ENCODE measurements at places on chromosomes 4 and X. TPM values are rescaled to one million over a fixed set of nuclear protein-coding genes. Genes with fewer than 3 reads are reported as not detected.

DNA sequence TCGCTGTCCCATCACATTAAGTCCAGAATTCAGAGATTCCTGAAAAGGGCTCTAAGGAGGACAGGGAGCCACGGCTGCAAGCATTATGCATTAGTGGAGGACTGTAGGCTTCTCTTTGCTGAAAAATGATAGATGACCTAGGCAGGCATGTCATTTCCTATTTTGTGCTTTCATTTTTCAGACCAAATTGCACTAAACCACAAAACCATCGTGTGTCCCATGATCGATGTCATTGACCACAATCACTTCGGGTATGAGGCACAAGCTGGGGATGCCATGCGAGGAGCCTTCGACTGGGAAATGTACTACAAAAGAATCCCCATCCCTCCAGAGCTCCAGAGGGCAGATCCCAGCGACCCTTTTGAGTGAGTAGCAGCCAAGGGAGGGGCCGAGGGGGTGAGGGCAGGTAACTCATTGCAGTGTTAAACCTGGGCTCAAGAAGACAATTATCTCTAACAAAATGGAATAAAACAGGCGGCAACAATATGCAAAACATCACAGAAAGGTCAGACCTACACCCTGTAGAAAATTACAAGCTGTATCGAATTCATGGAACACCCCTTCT is 355.2 kb upstream of the GALNT7 start:
- DNase-seq = no peak
- H3K27me3 ChIP-seq = no peaks in the 10 kb centered on the region
- H3K4me3 ChIP-seq = no peak overlapping the region
- no peaks in the 10 kb centered on the region for H3K4me1 ChIP-seq

GRCh38 chrX:53018627-53019026 is 30.0 kb upstream of the GPR173 start:
- no peak overlapping the region for H3K4me3 ChIP-seq
- DNase-seq = no peak
- H3K4me1 ChIP-seq = no peaks in the 10 kb centered on the region
- no peak overlapping the region for H3K27ac ChIP-seq
- H3K27me3 ChIP-seq = peaks cover 5% of the 10 kb centered on the region

- H3K36me3 ChIP-seq = peaks cover 1% of the 10 kb centered on the region
- H3K27me3 ChIP-seq = no peaks in the 10 kb centered on the region
- H3K27ac ChIP-seq = peak overlapping the region; percentile 82
- DNase-seq = no peak
- H3K4me1 ChIP-seq = peaks cover 30% of the 10 kb centered on the region
- peak overlapping the region; percentile 30 for H3K4me3 ChIP-seq
Measured at GRCh38 chrX:100995469-100995868, 26.0 kb downstream of the ARL13A start.

DNA sequence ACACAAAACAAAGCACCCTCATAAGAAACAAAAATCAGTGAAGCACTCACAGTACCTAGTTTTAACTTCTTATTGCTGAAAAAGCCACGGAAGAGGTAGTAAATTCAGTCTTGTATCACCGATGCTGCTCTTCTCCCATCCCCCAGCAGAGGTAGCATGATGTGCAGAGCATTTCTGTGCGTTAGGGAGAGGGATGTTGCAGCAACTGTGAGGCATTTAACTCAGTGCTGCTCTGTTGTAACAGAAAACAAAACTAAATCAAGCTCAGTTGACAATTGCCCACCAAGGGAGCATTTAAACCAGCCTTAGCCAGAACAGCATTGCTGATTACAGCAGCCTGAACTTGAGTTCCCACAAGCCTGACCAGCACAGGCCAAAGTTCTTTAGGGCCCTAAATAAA is 1279.7 kb upstream of the ADGRL3 start:
- DNase-seq = no peak
- no peaks in the 10 kb centered on the region for H3K36me3 ChIP-seq
- H3K27me3 ChIP-seq = no peaks in the 10 kb centered on the region
- H3K4me3 ChIP-seq = no peak overlapping the region
- no peak overlapping the region for H3K27ac ChIP-seq

GRCh38 chr4:914531-914930 is 17.6 kb downstream of the GAK start:
- no peaks in the 10 kb centered on the region for H3K27me3 ChIP-seq
- peaks cover 22% of the 10 kb centered on the region for H3K36me3 ChIP-seq
- no peak overlapping the region for H3K4me3 ChIP-seq
- no peak for DNase-seq
- peaks cover 27% of the 10 kb centered on the region for H3K4me1 ChIP-seq

- H3K27me3 ChIP-seq = peaks cover 8% of the 10 kb centered on the region
- H3K27ac ChIP-seq = no peak overlapping the region
- no peaks in the 10 kb centered on the region for H3K36me3 ChIP-seq
- H3K4me1 ChIP-seq = no peaks in the 10 kb centered on the region
- H3K4me3 ChIP-seq = no peak overlapping the region
Measured at GRCh38 chr4:82256718-82257117, 117.1 kb downstream of the HNRNPD start.

GRCh38 chr4:98556451-98556850 is 102.0 kb downstream of the TSPAN5 start:
- DNase-seq = no peak
- no peak overlapping the region for H3K27ac ChIP-seq
- H3K36me3 ChIP-seq = peaks cover 16% of the 10 kb centered on the region
- peaks cover 20% of the 10 kb centered on the region for H3K4me1 ChIP-seq
- H3K27me3 ChIP-seq = no peaks in the 10 kb centered on the region

GRCh38 chr4:66688674-66689073 is 856.6 kb downstream of the CENPC start:
- H3K27ac ChIP-seq = no peak overlapping the region
- no peak for DNase-seq
- H3K4me3 ChIP-seq = no peak overlapping the region
- H3K27me3 ChIP-seq = no peaks in the 10 kb centered on the region
- H3K4me1 ChIP-seq = no peaks in the 10 kb centered on the region

DNA sequence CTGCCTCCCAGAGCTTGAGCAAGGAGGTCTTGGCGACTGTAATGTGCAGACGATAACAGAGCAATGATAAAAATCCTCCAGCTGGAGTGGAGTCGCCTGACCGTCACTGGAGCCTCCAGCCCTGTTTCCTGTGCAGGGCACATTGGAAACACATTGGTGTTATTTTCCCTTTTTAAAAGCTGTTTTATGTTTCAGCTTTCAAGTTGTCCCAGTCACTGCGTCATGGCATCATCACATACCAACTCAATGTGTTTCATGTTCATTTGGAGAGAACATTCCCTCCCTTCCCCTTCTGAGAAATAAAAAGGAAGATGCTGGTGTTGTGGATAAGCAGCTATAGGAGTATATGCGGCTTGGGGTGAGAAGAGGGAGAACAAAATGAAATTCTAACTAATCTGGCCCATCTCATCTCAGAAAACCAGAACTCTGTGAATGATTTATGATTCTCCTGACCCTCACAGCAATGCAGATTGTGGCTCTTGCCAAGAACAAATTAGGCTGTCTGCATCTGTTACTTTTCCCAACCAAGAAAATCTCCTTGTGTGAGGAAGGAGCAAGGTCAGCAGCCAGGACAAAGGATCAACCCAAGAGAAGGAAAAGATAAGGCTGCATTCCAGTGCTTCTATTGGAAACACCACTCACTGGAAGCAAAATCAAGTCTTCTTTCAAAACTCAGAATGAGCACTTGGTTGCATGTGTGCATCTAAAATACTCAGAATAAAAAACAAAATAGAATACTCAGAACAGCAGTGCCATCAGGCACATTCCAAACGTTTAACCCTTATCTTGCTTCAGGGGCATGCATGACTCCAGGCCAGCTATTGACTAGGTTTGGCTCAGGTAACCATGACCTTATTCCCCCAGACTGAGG is 134.4 kb downstream of the RASL11B start:
- H3K27me3 ChIP-seq = no peaks in the 10 kb centered on the region
- no peak overlapping the region for H3K27ac ChIP-seq
- no peaks in the 10 kb centered on the region for H3K4me1 ChIP-seq
- DNase-seq = no peak
- no peaks in the 10 kb centered on the region for H3K36me3 ChIP-seq

GRCh38 chrX:17792826-17793225 is 55.5 kb downstream of the SCML1 start:
- no peaks in the 10 kb centered on the region for H3K4me1 ChIP-seq
- H3K36me3 ChIP-seq = no peaks in the 10 kb centered on the region
- no peak overlapping the region for H3K27ac ChIP-seq
- H3K27me3 ChIP-seq = no peaks in the 10 kb centered on the region

DNA sequence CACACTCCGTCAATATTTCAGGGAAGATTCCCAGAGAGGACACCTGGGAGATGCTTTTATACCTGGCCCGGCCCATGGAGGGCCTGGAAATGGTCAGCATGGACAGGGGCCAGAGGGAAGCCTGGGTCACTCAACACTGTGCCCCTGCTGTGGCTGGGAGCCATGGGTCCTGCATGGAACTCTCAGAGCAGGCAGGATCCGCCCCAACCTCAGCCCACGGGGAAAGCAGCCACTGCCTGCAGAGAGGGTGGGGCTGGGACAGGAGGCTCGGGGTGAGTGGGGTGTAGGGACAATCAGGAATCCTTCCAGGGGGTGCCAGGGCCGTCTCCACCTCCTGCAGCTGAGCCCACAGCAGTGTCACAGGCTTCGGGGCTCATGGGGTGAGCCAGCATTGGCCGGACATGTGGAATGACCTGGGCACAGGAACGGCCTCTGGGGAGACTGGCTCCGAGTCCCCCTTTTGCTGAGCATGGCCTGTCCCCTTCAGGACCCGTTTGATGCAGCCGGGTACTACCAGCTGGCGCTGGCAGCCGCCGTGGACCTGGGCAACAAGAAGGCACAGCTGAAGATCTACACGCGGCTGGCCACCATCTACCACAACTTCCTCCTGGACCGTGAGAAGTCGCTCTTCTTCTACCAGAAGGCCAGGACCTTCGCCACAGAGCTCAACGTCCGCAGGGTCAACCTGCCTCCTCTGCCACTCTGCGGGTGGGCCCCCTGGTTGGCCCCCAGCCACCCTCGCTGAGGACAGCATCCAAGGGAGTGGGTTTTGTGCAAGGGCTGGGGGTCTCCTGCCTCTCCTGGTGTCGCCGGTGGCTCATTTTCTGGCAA is 29.1 kb upstream of the HTRA3 start:
- no peaks in the 10 kb centered on the region for H3K4me1 ChIP-seq
- H3K4me3 ChIP-seq = no peak overlapping the region
- H3K36me3 ChIP-seq = peaks cover 9% of the 10 kb centered on the region
- DNase-seq = no peak
- no peak overlapping the region for H3K27ac ChIP-seq

DNA sequence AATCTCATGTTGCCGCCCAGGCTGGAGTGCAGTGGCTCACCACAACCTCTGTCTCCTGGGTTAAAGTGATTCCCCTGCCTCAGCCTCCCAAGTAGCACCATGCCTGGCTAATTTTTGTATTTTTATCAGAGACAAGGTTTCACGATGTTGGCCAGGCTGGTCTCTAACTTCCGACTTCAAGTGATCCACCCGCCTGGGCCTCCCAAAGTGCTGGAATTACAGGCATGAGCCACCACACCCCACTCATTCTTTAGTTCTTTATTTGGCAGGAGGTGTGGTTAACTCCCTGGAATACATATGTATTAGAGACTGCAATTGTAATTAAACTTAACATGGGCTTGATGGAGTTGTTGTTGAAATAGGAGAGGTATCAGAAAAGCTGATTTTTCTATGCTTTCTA is 1396.9 kb upstream of the IGFBP7 start:
- H3K4me3 ChIP-seq = no peak overlapping the region
- no peaks in the 10 kb centered on the region for H3K36me3 ChIP-seq
- no peak overlapping the region for H3K27ac ChIP-seq
- no peak for DNase-seq
- no peaks in the 10 kb centered on the region for H3K4me1 ChIP-seq

- no peaks in the 10 kb centered on the region for H3K4me1 ChIP-seq
- no peaks in the 10 kb centered on the region for H3K36me3 ChIP-seq
- no peaks in the 10 kb centered on the region for H3K27me3 ChIP-seq
- no peak overlapping the region for H3K27ac ChIP-seq
- no peak overlapping the region for H3K4me3 ChIP-seq
- DNase-seq = no peak
Measured at GRCh38 chr4:41145571-41146078, 68.7 kb downstream of the APBB2 start.

GRCh38 chrX:49079489-49080428 is at the start of gene WDR45:
Gene WDR45 (minus strand): TSS chrX:49079887. CDS start chrX:49078095, 1,792 bp downstream.
- peak within 1 kb of the TSS; percentile 93 for H3K27ac ChIP-seq
- peaks cover 6% of the 10 kb centered on the region for H3K36me3 ChIP-seq
- H3K4me1 ChIP-seq = peaks cover 12% of the 10 kb centered on the region
- H3K27me3 ChIP-seq = no peaks in the 10 kb centered on the region

- peaks cover 9% of the 10 kb centered on the region for H3K36me3 ChIP-seq
- no peak overlapping the region for H3K4me3 ChIP-seq
- no peak overlapping the region for H3K27ac ChIP-seq
- peaks cover 25% of the 10 kb centered on the region for H3K4me1 ChIP-seq
- DNase-seq = no peak
Measured at GRCh38 chr4:113559947-113560346, 201.6 kb downstream of the CAMK2D start.

DNA sequence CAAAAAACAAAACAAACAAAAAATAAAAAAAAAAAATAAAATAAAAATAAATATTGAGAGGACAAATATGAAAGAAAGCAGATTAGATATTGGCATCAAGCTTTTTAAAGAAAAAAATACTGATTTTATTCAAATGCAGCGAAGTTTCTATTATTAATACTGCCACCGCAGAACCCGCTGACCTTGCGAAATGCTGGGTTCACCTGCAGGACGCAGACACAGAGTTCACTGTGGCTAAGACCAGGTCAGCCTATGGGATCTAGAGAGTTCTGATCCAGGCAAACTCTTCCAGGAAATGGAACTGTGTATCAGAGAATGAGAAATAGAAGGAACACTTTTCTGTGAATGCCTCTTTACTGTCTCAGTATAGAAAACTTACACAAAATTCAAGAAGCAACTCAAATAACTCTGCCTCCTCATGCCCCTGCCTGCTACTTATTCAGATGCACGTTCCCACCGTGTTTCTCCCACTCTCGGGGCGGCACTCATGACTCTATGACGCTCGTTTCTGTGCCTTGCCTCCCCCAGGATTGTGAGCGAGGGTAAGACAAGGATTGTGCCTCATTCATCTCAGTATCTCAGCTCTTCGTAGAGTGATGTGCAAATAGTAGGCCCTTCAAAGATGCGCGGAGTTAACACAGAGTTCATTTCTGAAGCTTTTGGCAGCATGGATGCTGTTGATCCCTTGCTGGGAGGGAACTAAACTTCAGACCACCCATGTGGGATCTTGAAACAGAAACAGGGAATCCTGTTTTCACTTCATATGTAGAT is 44.1 kb upstream of the TLR3 start:
- no peak overlapping the region for H3K27ac ChIP-seq
- peaks cover 3% of the 10 kb centered on the region for H3K27me3 ChIP-seq
- H3K4me3 ChIP-seq = no peak overlapping the region

- H3K4me1 ChIP-seq = no peaks in the 10 kb centered on the region
- H3K27ac ChIP-seq = no peak overlapping the region
- DNase-seq = no peak
- H3K36me3 ChIP-seq = no peaks in the 10 kb centered on the region
- H3K4me3 ChIP-seq = no peak overlapping the region
- peaks cover 10% of the 10 kb centered on the region for H3K27me3 ChIP-seq
Measured at GRCh38 chr4:81040012-81040659, 9.6 kb downstream of the BMP3 start.

- H3K27me3 ChIP-seq = peaks cover 2% of the 10 kb centered on the region
- no peak for DNase-seq
- H3K27ac ChIP-seq = no peak overlapping the region
- H3K36me3 ChIP-seq = no peaks in the 10 kb centered on the region
Measured at GRCh38 chrX:73868916-73869315, 305.9 kb downstream of the CHIC1 start.

VCX3A gene
- not detected for total RNA-seq

FGF5 gene
- total RNA-seq = not detected

TMPRSS11A gene
- not detected for total RNA-seq

SH3TC1 gene
- 25.4 TPM for total RNA-seq

GIMD1 gene
- not detected for total RNA-seq

CHM gene
- total RNA-seq = 15.7 TPM

APLN gene
- total RNA-seq = 0.26 TPM

ADH1A gene
- total RNA-seq = not detected

GRIA2 gene
- not detected for total RNA-seq

ERAS gene
- not detected for total RNA-seq
